ACHN (cell line): ENCODE measurements at places on chromosomes 11 and 22.

DNA sequence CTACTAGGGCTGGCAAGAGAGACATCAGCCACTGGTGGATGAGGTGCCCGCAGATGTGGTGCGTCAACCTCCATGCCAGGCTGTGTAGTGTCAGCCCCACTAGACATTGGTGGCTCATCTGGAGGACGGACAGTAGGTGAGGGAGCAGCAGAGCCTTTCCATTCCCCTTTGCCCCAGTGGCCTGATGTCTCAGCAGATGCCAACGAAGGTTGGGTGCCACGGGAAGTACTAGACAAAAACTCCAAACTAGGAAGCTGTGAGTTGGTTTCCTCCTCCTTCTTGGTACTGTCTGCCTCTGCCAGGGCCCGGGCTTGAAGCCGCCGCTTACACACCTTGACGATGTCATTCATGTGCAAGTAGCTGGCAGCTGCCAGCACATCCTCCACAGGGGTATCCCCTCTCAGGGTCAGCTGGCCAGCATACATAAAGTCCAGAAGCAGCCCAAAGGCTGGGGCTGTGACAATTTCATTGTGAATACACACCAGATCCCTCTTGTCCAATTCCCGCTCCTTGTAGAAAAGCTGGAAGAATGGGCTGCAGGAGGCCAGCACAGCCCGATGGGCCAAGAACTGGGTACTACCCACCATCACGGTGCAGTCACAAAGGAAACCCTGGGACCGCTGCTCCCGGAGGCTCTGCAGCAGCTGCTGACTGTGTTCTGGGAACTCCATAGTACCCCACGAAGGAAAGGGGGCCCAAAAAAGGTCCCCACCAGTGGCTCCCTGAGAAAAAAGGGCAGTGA lies 795 bp downstream of the ZBTB3 start:
- DNase-seq, result no peak

DNA sequence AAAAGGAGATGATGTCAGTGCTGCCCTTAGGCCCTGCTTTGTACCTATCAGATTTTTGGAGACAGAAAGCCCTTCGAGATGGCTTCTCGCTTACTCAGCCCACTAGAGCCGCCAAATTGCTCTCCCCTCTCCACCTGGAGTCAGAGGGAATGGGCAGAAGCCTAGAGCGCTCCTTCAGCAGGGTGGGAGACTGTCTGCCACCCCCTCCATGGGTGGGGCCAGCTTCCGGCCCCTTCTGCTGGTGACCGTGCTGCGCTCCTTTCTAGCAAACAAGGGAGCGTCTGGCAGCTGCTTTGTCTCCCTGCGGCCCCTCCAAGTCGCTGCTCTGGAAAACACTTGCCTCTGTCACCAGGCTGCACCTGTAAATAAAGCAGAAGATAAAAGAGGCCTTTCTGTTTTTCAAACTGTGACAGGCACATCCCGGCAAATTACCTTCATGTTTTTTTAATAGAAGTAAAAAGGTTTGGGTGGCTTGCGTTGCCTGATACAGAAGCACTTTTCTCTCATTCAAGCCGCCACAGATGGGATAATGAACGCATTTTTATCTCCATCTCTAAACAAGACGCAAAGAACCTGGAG lies 145.7 kb upstream of the NECTIN1 start:
- no peak for DNase-seq

DNA sequence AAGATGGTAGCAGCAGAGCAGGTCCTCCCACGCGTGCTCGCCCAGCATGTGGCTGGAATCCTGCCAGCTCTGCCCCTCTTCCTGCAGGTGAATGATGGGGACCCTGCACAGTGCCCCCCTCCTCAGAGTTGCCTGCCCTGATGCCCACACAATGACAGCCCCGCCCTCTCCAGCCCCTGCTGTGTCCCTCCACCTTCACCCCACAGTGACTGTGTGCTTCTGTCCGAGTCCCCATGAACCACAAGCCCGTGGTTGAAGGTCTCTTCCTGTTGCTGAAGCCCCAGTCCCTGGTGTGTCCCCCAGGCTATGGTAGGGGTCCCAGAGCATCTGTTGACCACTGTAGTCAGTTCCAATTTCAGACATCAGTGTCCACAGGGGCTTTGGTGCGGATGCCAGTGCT lies 71.0 kb downstream of the BRD1 start:
- no peak for DNase-seq

DNA sequence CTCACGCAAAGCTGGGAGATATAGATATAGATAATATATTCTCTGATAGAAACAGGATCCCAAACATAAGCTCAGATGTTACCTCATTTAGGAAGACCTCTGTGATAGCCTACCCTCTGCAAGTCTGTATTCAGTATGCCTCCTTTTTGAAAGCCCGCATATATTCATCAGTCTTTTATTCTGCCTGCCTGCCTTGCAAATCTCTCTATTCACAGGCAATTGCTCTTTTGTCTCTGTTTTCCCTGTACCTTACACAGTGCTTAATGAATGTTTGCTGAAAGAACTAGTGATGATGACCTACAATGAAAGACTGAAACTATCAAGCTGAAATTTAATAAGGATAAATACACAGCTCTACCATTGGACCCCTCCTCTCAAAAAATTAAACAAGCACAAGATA lies 18.4 kb downstream of the DEUP1 start:
- DNase-seq, result no peak

- no peak for DNase-seq
Observed at GRCh38 chr11:86558207-86558606, 114.2 kb downstream of the ME3 start.

- no peak for DNase-seq
Observed at GRCh38 chr11:132851247-132851646, 681.1 kb downstream of the OPCML start.

- no peak for DNase-seq
Observed at GRCh38 chr11:74826901-74827300, 78.3 kb downstream of the RNF169 start.

DNA sequence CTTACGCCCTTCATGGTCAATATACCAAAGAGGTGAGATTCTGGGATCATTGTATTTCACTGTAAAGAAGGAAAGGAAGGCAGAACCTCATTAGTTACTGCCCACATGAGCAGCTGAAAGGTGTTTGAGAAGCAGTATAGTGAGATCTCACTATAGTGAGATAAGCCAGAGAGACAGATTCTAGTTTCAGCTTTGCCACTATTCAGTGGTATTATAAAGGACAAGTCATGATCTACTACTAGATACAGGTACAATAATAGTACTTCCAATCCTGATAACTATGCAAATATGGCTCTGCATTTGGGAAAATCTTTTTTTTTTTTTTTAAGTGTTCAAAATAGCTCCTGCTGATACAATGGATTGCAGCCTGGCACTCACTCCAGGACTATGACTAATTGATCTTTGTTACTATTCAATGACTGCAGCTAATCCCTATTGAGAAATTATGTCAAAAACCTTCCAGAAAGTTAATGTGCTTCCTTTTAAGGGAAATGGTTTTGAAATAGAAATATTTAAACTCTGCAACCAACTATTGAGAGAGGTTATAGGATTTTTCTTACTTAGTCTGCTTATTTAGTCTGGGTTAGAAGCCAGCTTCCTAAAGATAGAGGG lies 8.3 kb upstream of the DLAT start:
- DNase-seq, result no peak

GRCh38 chr11:2382129-2382517 lies 5.0 kb downstream of the CD81 start:
- DNase-seq, result no peak

DNA sequence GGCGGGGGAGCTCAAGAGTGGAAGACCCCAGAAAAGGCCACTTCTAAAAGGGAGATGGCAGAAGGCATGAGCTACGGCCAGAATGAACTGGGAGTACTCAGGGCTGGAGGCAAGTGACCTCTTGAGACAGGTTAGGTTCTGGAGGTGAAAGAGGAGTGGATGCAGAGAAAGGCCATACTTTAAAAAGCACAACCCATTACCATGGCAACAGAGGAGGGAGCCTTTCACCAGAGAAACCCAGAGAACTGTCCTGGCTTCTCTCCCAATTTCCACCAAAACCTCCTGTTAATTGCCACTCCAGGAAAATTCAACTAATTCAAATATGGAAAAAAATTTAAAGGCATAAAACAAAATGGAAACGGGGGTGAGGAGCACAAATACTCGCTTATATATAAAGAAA lies 15.8 kb downstream of the A4GALT start:
- no peak for DNase-seq

- DNase-seq, result no peak
Observed at GRCh38 chr11:10744206-10744605, 6.8 kb upstream of the CTR9 start.

GRCh38 chr11:810040-810567 lies 337 bp downstream of the RPLP2 start:
- no peak for DNase-seq

DNA sequence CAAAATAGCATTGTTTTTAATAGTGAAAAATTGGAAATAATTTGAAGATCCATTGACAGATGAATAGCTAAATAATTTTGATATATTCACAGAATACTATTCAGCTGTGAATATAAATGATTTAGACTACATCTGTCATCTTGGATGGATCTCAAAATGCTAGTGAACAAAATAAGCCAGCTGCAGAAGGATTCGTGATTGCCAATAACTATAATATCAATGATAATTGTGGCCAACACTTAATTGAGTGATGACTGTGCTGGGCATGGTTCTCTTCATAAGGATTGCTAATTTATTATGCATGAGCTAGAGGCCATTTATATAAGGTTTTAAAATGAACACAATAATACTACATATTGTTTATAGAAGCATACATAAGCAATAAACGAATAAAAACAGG lies 60.4 kb downstream of the CTTN start:
- no peak for DNase-seq

DNA sequence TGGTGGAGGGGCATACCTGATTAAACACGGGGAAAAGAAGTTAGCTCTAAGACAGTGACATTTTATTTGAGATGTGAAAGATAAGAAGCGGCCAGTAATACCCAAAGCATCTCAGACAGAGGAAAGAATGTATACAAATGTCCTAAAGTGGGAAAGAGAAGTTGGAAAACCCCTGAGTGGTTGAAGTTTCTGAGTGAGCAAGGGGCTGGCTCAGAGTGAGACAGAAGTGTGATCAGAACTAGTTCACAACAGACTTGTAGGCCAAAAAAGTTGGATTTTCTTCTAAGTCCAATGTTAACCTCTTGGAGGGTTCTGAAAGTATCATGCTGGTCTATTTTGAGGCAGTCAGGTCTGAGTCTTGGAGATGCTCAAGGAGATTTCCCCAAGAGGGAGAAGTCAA lies 608.7 kb downstream of the SOX6 start:
- DNase-seq, result no peak

DNA sequence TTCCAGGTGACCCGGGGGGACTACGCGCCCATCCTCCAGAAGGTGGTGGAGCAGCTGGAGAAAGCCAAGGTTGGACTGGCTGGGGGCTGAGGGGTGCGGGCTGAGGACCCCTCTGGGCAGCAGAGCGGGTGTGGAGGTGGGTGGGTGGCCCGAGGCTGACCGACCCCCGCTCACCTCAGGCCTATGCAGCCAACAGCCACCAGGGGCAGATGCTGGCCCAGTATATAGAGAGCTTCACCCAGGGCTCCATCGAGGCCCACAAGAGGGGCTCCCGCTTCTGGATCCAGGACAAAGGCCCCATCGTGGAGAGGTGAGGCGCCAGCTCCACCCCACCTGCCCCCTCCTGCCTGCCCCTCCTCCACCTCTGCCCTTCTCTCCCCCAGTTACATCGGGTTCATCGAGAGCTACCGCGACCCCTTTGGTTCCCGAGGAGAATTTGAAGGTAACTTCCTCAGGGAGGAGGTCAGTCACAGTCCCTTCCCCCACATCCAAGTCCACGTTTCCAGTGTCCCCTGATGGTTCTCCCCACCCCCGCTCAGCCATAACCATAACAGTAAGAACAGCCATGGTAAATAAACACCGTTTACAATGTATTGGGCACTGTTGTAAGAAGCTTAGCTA lies 11.2 kb downstream of the DPP3 start:
- no peak for DNase-seq

- DNase-seq, result peak; percentile 24
Observed at GRCh38 chr22:50399751-50400331, 56.7 kb downstream of the PPP6R2 start.

- no peak for DNase-seq
Observed at GRCh38 chr22:10778296-10778814, 4749.6 kb upstream of the OR11H1 start.

GRCh38 chr11:134372961-134373360 lies 39.1 kb downstream of the B3GAT1 start:
- DNase-seq, result no peak

- no peak for DNase-seq
Observed at GRCh38 chr11:76151556-76152085, 54.7 kb downstream of the WNT11 start.

GRCh38 chr11:36186340-36187175 lies 102.7 kb downstream of the COMMD9 start:
- DNase-seq, result no peak

DNA sequence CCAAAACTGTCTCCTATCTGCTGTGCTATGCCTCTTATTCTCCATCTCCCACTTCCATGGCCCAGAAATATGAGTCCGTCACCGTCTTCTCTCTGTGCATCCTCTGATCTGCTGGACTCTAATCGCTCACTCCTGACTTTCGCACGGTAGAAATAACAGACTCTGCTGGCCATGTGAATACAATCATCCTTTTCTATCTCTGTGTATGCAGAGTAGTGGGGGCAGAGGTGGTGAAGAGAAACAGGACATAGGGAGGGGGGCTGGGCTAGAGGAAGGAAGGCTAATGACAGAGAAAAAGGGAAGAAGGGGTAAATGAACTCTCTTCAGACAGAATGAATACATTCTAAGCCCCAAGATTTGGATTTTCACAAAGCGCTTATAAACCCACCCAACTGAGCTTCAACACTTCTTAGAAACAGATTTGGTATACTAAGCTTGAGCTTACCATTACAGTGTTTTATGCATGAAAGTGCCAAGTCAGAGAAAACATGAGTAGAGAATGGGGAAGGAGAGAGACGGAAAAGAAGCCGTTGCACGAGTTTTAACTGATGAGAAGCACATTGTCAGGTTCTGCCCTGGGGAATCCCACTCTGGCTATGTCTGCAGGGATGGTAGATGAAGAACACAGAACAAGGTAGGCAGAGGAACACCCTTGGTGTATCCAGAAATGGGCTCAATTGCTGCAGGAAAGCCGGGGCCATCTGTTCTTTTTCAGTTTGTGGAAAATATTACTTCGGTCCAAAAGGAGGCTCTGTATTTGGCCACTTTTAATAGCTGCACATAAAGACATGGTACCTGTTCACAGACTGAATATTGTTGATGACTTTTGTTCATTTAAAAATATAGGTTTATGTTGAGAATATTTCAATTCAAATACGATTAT lies 324.7 kb downstream of the ETS1 start:
- DNase-seq, result no peak

DNA sequence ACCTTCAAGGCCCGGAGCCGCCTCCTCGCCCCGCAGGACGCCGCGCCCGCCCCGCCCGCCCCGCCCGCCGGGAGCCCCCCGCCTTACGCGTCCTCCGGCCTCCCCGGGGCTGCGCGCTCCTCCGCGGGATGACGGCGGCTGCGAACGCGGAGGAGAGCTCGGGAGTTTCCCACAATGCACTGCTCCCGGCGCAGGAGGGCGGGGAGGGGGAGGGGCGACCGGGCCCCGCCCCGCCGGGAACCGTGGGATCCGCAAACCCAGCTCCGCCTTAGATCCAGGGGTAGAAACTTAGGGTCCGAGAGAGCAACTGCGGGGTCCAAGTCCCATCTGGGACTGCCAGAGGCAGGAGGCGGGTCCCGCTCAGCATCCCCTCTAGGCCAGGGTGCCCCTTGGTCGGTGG lies at the start of gene CEND1:
TSS of gene CEND1 (minus strand) at position 148 of the 400 bp plus-strand sequence. CDS start 1,514 bp downstream, outside the sequence.
- peak; percentile 40 for DNase-seq

GRCh38 chr11:65341856-65342255 lies 8.2 kb downstream of the DPF2 start:
- no peak for DNase-seq

- no peak for DNase-seq
Observed at GRCh38 chr22:50548921-50549790, 3.5 kb downstream of the KLHDC7B start.

- DNase-seq, result no peak
Observed at GRCh38 chr22:29369460-29369859, 18.9 kb downstream of the AP1B1 start.
